ENCODE measurements at places on chromosomes 3 and 15.

DNA sequence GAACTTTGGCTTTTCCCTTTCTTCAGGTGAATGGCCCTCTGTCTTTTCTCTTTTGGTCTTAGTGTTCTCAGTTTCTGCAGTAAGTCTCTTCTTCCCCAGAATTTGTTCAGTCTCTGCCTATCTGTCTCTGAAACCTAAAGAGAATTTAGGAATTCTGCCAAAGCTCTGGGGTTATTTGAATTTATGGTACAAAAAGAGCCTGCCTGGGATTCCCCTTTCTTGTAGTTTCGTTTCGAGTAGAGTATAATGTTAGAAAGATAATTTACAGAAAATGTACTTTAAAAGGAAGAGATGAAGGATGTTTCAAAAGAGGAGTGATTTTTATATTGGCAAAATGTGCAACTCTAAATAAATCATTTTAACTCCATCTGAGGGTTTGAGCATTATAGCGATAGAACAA is 247.4 kb upstream of the SATB1 start:
- DNase-seq: no peak

DNA sequence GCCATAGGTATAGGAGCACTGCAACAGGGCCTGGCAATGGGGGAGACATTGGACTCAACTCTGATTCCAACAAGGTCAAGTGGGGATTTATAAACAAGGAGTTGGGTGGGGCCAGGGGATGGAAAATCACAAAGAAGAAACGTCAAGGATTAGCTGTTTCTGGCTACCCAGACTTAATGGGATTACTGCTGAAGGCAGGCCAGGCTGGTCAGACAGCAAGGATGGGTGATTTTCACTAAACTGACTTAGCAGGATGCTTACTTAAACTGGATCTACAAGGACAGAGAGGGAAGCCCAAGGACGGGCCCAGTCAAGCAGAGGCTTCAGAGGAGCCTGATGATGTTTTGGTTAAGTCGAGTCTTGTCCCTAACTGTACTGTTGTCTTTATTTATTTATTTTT is 76.2 kb downstream of the USP13 start:
- no peak for DNase-seq

GRCh38 chr15:66389859-66390381 is 3.2 kb downstream of the MAP2K1 start:
- no peak for DNase-seq

GRCh38 chr3:23258110-23258509 is 55.0 kb downstream of the UBE2E2 start:
- no peak for DNase-seq

DNA sequence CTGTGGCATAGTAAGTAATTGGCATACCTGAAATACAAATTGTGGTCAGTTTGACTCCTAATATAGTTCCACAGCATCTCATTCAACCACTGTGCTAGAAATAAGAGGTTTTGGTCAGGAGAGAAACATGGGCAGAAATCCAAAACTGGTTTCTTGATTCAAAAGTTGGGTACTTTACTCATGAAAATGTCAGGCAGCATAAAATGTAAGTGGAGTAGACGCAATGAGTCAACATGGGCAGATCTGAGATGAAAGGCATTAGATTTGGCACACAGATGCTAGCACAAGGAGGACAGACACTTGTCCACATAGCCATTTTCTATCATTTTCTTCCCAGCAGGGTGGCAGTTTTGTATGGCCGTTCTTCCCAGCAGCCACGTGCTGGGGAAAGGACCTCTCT is 255.8 kb upstream of the CDIN1 start:
- DNase-seq: no peak

DNA sequence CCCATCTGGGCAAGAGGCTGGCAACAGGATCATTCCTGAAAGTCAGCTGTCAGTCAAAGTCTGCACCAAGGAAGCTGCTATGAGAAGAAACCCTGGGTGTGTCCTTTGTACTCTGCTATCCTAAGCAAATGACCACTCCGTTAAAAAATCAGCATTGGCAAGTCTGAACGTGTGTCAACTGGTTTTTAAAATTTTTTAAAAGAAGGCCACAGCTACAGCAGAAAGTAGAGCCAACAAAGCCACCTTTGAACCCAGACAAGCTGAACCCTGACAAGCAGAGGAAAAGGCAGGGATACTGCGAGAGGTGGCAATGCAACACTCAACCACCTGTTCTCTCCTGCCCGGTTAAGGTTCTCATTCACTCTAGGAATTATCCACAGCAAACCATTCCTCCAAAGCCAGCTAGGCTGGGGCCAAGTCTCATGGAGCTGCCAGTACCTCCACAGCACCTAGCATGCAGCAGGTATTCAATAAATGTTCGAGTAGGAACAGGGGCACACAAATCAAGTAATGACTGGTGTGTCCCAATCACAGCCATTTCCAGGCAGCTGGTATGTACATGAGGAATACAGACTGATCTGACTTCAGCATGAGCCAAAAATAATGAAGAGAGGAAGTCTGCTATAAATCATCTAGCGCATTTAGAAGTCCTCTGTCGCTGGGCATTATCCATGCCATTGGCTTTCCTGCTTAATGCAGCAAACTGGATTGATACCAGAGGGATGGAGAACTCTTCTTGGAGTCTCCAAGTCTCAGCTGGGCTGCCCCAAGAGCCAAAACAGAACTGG is 76.0 kb downstream of the ADCY5 start:
- no peak for DNase-seq

- no peak for DNase-seq
These were observed 304.1 kb downstream of the SATB1 start for GRCh38 chr3:18121020-18121419.

DNA sequence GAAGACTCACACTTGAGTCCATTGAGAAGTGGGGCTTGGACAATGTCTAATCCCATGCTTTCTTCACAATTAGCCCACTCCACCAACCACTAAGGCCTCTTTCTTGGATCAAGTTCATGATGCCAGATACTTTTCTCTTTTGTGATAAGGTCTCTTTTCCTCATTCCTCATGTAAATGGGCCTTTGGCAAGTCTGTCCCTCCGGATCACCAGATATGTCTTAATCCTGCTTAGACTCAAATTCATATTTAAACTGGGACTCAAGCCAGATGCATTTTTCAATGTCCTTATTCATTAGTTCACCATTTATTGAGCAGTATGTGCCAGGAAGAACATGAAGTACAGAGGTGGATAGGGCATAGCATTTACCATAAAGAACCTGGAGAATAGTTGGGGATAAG is 671.1 kb downstream of the TBL1XR1 start:
- DNase-seq: no peak

DNA sequence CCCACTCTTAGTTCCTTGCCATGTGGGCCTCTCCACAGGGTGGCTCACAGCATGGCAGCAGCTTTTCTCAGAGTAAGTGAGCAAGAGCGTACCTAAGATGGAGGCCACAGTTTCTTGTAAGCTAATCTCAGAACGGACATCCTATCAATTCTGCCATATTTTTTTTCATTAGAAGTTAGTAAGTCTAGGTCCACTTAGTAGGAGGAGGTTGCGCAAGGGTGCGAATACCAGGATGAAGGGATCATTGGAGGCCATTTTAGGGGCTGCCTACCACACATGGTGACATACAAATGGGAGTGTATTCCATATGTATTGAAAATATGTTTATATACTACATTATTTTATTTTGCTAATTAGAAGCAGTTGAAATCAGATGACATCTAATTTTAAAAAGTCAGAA is 31.5 kb downstream of the NR1D2 start:
- DNase-seq: no peak

Measured in NCI-H1417 (cell line).